ENCODE measurements at places on chromosomes 1 and 21.

DNA sequence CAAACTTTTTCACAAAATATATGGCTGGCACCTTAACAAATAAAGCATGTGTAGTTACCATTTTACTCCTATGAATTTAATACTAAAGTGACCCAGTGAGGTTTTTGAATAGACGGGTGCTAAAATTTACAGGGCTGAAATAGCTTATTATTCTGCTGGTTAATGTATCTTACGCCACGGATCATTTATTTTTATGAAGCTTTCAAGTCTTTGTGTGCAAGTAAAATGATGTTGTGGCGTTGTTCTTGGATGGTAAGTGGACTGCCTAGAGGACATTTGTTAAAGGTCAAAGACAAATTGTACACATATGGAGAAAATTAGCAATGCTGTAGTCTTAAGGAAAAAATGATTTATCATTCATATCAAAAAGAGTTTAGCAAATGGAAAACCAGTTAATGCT is 22.8 kb downstream of the INSL5 start:
- DNase-seq, result no peak

- DNase-seq, result no peak
These were observed 6.5 kb downstream of the RNF11 start for GRCh38 chr1:51242546-51242945.

- no peak for DNase-seq
These were observed 152.0 kb upstream of the GRIK3 start for GRCh38 chr1:37186246-37186756.

DNA sequence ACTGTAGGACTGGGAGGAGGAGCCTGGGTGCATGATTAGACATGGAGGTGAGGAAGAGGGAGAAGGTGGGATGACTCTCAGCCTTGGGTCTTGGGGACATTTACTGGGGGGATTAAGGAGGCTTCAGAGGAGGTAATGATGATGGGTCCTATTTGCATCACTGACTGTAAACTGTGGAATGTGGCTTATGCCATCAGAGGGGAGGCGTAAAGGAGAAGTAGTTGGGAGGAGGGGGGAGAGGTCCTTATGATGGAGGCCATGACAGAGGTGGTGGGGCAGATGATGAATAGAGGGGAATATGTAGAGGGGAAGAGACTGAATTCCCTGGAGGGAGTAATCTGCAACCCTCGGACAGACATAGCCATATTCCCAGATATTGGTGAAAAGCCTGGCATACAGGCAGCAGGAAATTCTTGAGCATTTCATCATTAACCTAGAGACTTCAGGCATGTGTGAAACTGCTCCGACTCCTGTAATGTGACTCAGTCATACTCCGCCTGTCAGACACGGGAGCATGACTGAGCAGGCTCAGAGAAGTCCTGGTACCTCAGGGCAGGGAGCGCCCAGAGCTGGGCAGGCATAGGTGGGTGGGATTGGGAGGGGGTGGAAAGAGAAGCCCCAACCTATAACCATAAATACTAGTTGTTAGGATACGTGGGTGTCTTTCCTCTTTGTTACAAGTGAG is 8.0 kb upstream of the LCE5A start:
- no peak for DNase-seq

GRCh38 chr1:42747125-42747524 is 7.1 kb upstream of the CLDN19 start:
- DNase-seq, result peak; percentile 74

GRCh38 chr21:26177187-26177586 is 6.6 kb upstream of the APP start:
- no peak for DNase-seq
